ENCODE measurements at places on chromosomes 2 and 18.
A peak's percentile ranks its signal among the peaks of the same experiment; 100 is the strongest.

DNA sequence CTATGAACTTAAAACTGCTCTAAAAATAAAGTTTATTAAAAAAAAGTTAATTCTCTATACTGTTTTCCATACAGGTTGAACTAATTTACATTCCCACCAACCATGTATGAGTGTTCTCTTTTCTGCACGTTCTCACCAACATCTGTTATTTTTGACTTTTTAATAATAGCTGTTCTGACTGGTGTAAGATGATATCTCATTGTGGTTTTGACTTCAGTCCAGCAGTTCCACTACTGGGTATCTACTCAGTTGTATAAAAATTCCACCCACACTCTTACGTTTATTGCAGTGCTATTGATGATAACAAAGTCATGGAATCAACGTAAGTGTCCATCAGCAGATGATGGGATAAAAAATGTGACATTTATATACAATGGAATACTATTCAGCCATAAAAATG lies 33.7 kb downstream of the SPAG16 start:
- no peak for DNase-seq

DNA sequence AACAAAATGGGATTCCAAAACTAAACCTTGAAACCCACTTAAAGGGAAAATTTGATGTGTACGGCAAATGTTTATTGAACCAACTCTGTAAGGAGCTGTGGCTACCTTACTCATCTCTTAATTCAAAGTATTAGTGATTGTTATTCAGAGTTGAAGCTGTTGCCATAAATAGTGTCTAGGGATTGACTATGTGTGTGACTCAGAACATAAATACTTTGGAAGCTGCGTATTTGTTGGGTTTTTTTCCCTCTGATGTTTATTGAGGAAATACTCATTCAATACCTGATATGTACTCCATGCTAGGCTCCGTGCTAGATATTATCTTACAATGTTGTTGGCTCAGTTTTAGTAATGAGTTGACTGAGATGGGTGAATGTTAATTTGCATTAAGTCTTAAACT lies 90.4 kb downstream of the PTRHD1 start:
- no peak for DNase-seq

- DNase-seq: no peak
Observed at GRCh38 chr2:157559061-157559460, 69.6 kb downstream of the ACVR1C start.

DNA sequence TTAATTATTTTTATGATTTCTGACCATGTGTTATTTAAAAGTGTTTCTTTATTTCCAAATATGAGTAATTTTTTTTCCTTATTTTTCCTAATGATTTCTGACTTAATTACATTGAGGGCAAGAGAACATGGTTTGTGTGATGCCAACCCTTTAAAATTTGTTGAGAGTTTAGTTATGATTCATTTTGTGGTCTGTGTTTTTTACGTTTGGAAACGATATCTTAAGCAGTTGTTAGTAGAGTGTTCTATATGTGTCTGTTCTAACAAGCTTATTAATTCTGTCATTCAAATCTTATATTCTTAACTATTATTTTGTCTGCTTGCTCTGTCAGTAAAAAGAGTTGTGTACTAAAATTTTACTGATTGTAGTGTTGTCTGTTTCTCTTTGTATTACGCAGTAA lies 15.0 kb downstream of the NAB1 start:
- no peak for DNase-seq

- no peak for DNase-seq
Observed at GRCh38 chr2:139079311-139079710, 299.1 kb upstream of the NXPH2 start.

GRCh38 chr2:47016172-47016913 lies 100.7 kb upstream of the MCFD2 start:
- peak; percentile 73 for DNase-seq

- no peak for DNase-seq
Observed at GRCh38 chr2:111624411-111625156, 259.4 kb downstream of the ANAPC1 start.

DNA sequence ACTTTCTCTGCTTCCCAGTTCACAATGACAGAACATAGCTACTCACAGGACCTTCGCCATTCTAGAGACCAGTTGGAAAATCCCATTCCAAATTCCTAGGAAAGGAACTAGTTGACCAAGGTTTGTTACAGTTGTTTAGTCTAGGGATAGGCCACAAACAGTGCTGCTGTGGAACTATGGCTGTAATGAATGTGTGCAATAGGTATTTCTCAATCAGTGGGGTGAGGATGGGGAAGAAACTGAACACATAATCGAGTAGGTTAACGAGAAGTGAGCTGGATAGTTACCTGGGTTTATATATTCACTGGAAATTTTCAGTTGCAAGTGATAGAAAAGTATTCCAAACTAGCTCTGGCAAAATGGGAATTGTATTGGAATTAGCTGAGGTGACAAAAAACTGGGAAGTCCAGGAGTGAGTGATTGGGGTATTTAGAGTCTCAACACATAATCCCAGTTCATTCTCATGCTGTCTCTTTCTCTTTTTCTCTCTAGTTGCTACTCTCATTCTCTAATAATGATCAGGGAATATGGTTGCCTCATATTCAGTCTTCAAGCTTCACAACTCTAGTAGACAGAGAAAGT lies 18.2 kb upstream of the HMSD start:
- no peak for DNase-seq

DNA sequence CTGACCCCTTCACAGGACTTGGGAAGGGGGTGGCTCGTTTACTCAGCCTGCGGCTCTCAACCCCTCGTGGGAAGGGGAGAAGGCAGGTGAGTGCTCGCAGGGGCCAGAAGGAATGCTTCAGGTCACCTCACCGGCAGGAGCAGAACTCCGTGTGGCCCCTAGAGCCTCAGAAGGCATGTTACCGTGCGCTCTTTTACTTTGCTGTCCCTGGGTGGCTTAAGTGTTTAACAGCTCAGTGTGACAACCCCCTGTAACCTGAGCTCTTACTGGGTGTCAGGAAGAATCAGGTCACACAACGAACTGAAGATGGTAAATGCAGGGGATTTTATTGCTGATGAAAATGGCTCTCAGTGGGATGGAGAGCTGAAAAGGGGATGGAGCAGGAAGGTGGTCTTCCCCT lies 1235.4 kb downstream of the LRP1B start:
- DNase-seq: no peak

GRCh38 chr18:13438507-13439056 lies 220.0 kb downstream of the LDLRAD4 start:
- no peak for DNase-seq

GRCh38 chr2:128754246-128754724 lies 435.6 kb upstream of the HS6ST1 start:
- DNase-seq: peak; percentile 76

DNA sequence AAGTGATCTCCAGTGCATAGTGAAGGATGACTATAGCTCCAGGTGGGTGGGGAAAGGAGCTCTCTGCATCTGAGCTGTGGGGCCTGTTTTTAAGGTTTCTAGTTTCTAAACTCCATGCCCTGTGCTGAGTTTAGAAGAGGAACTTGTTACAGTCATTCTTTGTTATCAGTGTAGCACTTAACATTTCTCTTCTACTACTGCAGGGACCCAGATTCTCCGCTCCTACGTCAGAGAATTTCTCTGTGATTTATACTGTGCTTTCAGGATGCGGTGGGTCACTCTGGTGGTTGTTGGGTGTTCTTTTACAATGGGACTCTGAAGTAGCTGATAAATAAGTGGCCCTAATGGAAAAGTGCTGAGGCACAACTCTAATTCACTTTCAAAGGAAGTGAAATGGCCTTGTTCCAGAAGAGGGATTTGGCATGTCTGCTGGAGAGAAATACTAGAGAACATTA lies 122.0 kb downstream of the WDSUB1 start:
- DNase-seq: no peak

DNA sequence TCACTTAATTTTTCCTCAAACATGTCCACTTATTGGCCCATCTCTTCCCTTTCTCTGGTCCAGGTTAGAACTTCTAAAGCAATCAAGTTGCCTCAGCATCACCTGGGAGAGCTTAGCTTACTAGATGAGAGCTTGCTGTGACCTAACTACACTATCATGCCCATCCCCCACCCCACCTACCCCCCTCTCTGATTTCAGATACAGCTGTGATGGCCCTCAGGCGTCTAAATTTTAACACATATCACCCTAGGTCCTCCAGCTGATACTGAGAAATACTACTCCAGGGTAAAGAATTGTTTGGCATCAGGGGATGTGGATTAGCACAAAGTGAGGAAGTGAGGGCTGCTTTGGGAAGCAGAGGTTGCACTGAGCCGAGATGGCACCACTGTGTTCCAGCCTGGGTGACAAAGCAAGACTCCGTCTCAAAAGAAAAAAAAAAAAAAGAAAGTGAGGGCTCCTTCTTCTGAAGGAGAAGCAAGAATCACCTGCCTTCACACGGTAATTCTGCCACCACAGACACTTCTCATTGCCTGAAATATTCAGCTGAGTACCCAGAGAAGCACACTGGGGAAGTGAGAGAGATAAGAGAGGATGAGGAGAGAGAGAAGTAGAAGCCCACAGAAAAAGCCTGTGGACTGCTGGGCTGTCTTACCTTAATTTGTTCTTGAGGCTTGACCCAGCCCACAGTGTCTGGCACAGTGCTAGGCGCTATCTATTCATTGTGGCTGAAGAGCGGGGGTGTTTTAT lies 263.4 kb downstream of the ASXL3 start:
- DNase-seq: no peak

GRCh38 chr2:54457323-54458023 lies 1.3 kb downstream of the SPTBN1 start:
- DNase-seq: peak; percentile 69

DNA sequence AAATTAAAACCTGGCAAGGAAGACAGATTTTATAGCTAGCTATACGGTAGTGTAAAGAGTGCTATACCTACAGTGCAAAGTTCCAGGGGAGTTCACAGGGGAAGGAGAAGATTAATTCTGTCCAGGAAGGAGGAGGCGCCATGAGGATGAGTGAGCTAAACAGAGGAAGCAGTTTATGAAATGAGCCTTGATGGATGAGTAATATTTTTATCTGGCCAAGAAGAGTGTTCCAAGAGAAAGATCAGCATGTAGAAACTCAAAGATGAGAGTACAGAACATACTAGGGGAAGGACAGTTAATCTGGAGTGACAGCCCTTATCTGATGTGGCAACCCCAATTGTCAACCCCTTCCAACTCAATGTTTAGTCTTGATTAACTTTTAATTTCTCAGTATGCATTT lies 54.8 kb downstream of the CDH20 start:
- no peak for DNase-seq

- DNase-seq: no peak
Observed at GRCh38 chr18:36613810-36614209, 215.0 kb downstream of the TPGS2 start.

- DNase-seq: no peak
Observed at GRCh38 chr18:74942319-74942910, 266.5 kb downstream of the PTGR3 start.

DNA sequence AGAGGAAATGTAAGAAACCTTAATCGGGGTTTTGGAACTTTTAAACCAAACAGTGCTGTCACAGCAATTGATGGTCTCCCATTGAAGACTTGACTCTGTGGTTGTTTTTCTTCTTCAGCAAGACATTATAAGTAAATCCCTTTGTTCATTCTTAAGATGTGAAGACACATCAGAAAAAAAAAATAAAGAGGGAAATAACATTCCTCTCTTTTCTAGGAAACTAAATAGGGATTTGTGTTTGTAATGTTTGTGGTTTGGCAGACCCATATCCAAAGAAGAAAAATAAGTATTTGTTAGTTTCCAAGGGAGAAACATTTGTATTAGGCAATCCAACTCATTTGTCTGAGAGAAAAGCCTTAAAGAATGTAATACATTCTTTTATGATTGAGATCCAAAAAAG lies 359.9 kb downstream of the DSC3 start:
- DNase-seq: no peak

All from Ammon's horn (tissue), 1 donor.